ENCODE measurements at places on chromosomes 6 and 20.

- H3K27ac ChIP-seq = no peak overlapping the region
- H3K4me3 ChIP-seq = no peak overlapping the region
- H3K27me3 ChIP-seq = no peaks in the 10 kb centered on the region
- peaks cover 36% of the 10 kb centered on the region for H3K4me1 ChIP-seq
- DNase-seq = peak; percentile 63
- H3K36me3 ChIP-seq = no peaks in the 10 kb centered on the region
Measured at GRCh38 chr20:23928788-23929187, 49.2 kb upstream of the CST5 start.

- H3K27me3 ChIP-seq = peaks cover 37% of the 10 kb centered on the region
Measured at GRCh38 chr6:150025201-150025917, at the start of gene RAET1L. RAET1L (minus strand) TSS chr6:150025532; CDS start chr6:150025471, 61 bp downstream.

- H3K36me3 ChIP-seq = no peaks in the 10 kb centered on the region
- no peak overlapping the region for H3K27ac ChIP-seq
- no peak overlapping the region for H3K4me3 ChIP-seq
Measured at GRCh38 chr6:22087960-22088706, 208.7 kb downstream of the PRL start.

DNA sequence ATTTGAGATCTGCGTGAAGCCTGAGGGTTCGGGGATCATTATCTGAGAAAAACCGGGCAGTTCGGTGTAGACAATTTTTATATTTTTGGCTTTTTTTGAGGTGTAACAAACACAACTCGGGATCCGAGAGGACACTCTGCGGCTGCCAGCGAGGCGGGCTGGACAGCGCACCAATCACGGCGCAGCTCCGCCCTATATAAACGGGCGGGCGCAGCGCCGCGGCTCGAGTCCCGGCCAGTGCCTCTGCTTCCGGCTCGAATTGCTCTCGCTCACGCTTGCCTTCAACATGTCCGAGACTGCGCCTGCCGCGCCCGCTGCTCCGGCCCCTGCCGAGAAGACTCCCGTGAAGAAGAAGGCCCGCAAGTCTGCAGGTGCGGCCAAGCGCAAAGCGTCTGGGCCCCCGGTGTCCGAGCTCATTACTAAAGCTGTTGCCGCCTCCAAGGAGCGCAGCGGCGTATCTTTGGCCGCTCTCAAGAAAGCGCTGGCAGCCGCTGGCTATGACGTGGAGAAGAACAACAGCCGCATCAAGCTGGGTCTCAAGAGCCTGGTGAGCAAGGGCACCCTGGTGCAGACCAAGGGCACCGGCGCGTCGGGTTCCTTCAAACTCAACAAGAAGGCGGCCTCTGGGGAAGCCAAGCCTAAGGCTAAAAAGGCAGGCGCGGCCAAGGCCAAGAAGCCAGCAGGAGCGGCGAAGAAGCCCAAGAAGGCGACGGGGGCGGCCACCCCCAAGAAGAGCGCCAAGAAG, 69.0 kb downstream of the HFE start:
- H3K4me3 ChIP-seq = peak overlapping the region; percentile 92
- peak; percentile 83 for DNase-seq
- H3K27me3 ChIP-seq = no peaks in the 10 kb centered on the region

- H3K36me3 ChIP-seq = no peaks in the 10 kb centered on the region
- no peak overlapping the region for H3K27ac ChIP-seq
- no peak for DNase-seq
- H3K27me3 ChIP-seq = no peaks in the 10 kb centered on the region
- no peak overlapping the region for H3K4me3 ChIP-seq
Measured at GRCh38 chr20:17480696-17481095, 50.5 kb downstream of the BFSP1 start.

GRCh38 chr6:12593771-12594529, 122.6 kb upstream of the PHACTR1 start:
- no peak overlapping the region for H3K27ac ChIP-seq
- H3K36me3 ChIP-seq = no peaks in the 10 kb centered on the region
- no peak overlapping the region for H3K4me3 ChIP-seq

- H3K4me3 ChIP-seq = no peak overlapping the region
- DNase-seq = no peak
- H3K4me1 ChIP-seq = peaks cover 45% of the 10 kb centered on the region
- no peaks in the 10 kb centered on the region for H3K27me3 ChIP-seq
Measured at GRCh38 chr20:48730977-48731376, 96.8 kb downstream of the PREX1 start.

Measured in CD4-positive, alpha-beta T cell (primary cell).